Stimulated activated CD8-positive, alpha-beta memory T cell treated with anti-CD3 and anti-CD28 coated beads, Interleukin-4, amount 100 ng/mL, for 1 hour (primary cell): ENCODE measurements at places on chromosomes 5 and 9.

GRCh38 chr5:154465169-154465568 lies 12.9 kb downstream of the HAND1 start:
- no peak for DNase-seq

GRCh38 chr9:105859428-105860091 lies 165.2 kb downstream of the TMEM38B start:
- DNase-seq = no peak

- no peak for DNase-seq
Measured at GRCh38 chr9:74125941-74126340, 371.2 kb upstream of the RORB start.

GRCh38 chr9:120869726-120870125 lies 7.3 kb downstream of the PHF19 start:
- no peak for DNase-seq

- DNase-seq = no peak
Measured at GRCh38 chr5:39138892-39139291, 64.7 kb upstream of the RICTOR start.

DNA sequence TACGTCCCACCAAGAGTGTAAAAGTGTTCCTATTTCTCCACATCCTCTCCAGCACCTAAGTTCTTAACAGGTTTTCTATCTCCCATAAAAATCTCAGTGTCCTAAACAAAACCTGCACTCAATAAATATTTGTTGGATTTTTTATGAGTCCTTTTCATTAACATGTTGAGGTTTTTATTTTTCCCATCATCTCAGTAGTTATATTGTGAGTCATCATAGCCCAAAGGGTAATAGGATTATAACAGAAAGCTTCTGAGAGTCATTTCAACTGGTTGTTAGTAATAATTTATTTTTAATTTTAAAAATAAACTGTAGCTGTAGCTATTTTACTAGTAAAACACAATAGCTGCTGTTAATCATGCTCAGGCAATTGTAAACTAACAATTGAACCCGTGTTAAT lies 331.6 kb upstream of the SLC30A5 start:
- DNase-seq = no peak

DNA sequence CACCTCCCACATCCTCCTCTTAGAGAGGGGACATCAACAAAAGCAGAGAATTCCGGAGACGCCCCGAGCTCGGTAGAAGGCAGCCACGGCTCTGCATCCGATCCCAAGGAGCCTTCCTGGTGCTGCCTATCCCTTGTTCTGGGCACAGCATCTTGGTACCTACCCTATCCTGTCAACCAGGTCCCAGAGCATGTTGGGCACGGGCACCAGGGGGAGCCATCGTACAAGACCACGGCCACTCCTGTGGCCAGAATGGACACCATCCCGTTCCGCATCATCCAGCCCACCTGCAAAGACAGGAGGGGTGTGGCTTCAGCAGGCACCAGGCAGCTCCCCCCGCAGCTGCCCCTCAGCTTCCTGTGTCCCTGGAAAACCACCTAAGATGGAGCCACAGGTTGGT lies 62.7 kb upstream of the ZNF354A start:
- DNase-seq = no peak

DNA sequence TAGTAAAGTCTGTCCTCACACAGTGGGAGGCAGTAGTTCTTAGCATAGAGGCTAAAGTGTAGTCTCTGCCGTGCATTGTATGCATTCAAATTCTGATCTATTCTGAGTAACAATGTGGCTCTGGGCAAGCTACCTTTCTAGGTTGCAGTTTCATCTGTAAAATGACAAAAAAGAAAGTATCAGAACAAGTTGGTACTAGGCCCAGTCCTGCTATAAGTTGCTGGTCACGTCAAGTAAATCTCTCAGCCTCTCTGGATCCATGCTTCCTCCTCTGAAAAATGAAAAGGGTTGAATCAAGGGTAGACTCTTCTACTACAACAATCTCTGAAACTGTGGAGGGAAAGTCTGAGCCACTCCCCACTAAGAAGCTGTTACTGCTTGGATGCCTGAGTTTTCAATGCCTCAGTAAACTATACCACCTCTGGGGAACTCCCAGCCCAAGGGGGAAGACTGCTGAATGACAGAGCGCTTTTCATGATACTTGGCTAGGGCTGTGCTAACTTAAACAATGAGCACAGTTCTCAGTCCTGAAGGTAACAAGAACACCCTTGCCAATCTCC lies 34.5 kb upstream of the SPARC start:
- DNase-seq = no peak

DNA sequence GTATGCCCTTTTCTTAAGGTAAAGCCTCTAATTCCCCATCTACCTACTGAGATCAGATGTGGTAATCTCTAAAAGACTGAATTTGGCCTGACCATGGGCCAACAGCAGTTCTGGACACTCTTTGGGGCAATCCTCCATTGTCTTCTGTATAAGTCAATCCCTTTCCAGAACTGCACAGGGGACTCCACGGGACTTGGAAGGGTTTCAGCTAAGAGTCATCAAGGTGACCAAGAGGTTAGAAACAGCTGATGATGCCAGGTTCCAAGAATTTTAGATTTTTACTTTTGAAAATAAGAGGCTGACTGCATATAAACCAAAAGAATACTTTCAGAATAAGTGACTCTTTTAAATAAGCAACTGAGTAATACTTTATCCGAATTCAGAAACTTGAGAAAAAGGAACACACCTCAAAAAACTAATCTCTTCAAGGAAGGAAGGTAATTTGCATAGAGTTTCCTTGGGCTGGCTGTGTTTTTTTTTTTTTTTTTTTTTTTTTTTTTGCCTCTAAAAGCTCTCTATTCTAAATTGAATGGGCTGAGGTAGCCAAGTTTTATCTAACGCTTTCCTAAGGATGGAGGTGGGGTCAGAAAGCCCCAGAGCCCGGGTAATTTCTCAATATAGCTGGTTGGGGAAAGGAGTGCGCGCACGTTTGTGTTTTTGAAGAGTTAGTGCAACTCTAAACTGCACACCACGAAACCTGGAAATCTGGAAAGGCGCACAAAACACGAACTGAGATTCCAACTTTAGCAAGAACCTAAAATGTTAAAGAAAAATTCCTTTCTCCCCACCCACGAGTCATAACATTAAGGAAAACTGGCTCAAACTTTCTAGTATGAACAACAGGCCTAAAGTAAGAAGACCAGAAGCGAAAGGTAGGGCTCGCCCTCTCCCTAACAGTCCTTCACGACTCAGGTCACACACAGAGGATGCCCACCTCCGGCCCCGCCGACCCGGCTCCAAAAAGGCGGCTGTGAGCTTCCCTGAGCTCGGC lies 1.3 kb downstream of the VCP start:
- no peak for DNase-seq

DNA sequence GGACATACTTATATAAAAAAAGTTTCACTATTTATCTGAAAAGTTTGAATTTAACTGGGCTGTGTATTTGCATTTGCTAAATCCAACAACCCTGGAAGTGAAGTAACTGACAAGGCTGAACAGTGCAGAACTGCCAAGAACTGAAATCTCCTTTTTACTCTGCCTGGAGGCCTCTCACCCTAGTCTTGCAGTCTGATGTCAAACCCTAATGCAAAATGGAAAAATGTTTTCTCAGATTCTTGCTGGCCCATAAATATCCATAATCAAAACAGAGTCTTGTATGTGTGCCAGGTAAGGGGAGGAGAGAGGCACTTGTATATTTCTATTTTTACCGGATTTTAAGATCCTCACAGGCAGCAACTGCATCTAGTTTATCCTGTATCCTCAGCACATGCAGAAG lies 432.7 kb upstream of the KLF4 start:
- no peak for DNase-seq

GRCh38 chr9:100220936-100221335 lies 121.9 kb downstream of the INVS start:
- no peak for DNase-seq

GRCh38 chr9:93568169-93568568 lies 8.2 kb upstream of the PHF2 start:
- DNase-seq = no peak

DNA sequence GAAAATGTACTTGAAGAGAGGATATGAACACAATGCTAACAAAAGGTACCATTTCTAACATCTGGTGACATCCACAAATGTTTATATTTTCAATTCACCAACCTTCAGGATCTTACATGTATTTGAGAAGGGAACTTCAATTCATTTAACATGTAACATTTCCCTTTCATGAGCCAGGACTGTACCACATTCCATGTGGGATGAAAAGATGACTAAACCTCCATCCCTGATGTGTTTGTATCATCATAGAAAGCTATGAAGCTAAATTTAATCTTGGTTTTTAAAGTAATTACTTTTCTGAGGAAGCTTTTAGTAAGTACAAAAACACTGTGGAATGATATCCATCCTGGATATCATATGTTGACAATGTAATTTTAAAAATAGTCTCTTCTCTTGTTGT lies 78.2 kb upstream of the GNA14 start:
- DNase-seq = no peak

- DNase-seq = no peak
Measured at GRCh38 chr9:133584559-133585476, 24.4 kb downstream of the FAM163B start.

DNA sequence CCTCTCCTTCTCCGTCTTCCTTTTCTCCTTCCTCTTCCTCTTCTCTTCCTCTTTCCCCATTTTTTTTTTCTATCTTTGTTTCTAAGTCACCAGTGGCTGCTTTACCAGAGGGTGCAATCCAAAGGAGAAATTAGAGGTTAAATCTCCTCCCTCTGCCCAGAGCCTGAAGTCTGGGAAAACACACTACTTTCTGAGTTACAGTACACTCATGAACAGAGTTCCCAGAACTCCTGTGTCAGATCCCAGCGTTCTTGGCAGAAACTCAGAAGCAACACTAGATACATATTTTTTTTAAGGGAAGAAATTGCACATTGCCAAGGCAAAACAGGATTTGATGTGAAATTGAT lies 189.0 kb downstream of the SNCAIP start:
- DNase-seq = no peak

DNA sequence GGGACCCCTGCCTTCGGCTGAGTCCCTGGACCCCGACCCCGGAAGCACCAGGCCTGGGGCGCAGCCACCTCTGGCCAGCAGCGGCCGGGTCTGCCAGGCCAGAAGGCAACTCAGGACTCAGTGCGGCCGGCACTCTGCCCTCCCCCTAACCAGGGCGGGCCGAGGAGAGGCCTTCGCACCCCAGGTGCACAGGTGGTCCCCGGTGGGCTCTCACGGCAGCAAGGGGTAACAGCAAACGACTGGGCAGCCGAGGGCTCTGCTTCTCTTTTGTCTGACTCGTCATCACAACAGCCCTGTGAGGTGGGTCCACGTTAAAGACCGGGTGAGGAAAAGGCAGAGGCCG lies 20.7 kb upstream of the NOTCH1 start:
- no peak for DNase-seq

DNA sequence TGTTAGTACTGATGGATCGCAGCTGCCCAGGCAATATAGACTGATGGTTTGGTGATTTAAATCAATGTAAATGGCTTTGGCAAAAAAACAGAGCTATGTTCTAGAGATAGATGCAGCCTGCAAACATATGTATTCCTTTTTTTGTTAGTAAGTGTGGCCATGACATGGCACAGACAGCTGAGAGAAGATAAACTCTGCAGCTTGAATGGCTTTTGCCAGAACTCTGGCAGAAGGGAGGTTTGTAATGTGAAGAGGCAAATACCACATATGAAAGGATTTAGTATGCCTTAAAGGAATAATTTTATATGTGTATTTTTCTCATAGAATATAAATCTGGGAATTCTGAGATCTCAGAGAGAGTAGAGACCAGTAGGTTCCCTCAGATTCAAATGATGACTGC lies 340.2 kb upstream of the DMAC1 start:
- no peak for DNase-seq

- no peak for DNase-seq
Measured at GRCh38 chr5:173228639-173229381, 6.2 kb downstream of the NKX2-5 start.

- DNase-seq = no peak
Measured at GRCh38 chr5:32047056-32047455, 127.1 kb downstream of the GOLPH3 start.

GRCh38 chr5:167812871-167813270 lies 478.6 kb upstream of the WWC1 start:
- no peak for DNase-seq
